ENCODE measurements at places on chromosomes 12 and 14. TPM values are rescaled to one million over a fixed set of nuclear protein-coding genes. Genes with fewer than 3 reads are reported as not detected.

The LMO3 gene
- not detected for polyA plus RNA-seq

DNA sequence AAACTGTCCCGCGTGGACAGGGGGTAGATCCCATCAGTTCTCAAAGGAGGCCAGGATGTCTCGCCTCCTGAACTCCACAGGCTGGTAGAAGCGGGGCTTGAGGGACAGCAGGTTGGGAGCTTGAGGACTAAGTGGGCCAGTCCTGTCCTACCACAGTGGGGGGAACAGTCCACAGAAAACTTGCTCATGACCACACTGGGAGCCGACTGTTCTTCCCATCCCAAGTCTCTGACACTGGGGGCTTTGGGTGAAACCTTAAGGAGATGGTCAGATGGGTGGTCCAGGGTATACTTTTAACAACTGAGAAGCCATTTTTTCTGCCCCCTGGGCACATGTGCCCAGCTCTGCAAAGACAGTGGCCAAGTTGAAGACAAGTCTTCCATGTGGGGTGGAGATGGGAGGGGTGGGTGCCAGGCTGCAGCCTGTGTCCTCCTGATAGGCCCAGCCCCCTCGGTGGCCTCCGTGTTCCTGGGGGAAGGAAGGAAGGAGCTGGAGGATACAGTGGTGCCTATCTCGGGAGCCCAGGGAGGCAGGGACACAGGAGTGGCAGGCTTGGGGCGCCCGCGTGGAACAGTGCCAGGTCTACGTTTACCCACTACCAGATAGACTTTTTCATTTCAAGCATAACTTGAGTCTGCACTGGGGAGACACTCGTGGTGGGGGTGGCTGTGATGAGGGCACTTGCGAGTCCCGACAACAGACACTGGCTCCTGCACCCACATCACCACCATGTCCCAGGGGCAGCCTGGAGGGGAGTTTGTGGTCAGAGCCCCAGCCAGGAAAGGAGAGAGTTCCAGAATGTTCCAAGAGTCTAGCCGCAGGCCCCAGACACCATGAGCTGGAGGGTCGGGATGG lies 14.7 kb downstream of the RHOF start:
- H3K36me3 ChIP-seq = peaks cover 41% of the 10 kb centered on the region
- no peak overlapping the region for H3K4me3 ChIP-seq
- H3K4me1 ChIP-seq = peaks cover 53% of the 10 kb centered on the region
- peak overlapping the region; percentile 51 for H3K27ac ChIP-seq
- H3K27me3 ChIP-seq = no peaks in the 10 kb centered on the region

The HOXC12 gene
- polyA plus RNA-seq = not detected

DNA sequence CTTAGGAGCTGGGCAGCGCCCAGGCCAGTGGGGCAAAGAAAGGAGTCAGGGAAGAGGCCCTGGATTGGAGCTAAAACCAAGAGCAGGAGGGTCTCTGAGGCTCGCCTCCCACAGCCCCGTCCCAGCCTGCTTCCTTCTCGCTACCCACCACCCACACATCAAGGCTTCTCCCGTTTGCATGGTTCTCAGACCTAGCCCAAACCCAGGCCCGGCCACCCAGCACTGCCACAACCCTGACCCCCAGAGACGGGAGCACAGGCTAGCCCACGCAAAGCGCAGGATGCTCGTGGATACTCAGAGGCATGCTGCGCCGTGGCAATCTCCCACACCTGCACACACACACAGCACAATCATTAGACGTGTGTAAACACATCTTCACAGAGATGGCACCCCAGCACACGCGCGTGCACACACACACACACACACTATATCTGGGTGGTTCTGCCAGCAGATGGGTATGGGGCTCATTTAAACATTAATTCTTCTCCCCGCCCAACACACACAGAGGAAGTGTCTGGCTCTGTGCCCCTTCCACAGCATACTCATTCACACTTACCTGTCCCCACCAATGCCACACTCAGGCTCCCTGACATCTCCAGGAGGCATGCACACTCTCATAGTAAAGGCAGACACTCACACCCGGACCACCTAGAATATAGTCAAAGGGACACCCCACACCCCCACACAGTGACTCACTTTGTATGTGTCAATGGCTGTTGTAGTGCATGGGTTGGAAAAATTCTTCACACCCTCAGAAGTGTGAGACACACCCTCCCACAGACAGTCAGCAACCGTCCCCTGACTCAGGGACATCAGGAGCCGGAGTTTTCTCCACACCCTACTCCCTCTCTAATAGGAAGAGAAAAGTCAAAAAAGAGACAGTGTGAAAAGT lies 1.1 kb downstream of the CARMIL3 start:
- no peak overlapping the region for H3K27ac ChIP-seq
- peaks cover 19% of the 10 kb centered on the region for H3K4me1 ChIP-seq
- no peak for DNase-seq
- peak overlapping the region; percentile 71 for H3K4me3 ChIP-seq
- no peaks in the 10 kb centered on the region for H3K27me3 ChIP-seq
- H3K36me3 ChIP-seq = no peaks in the 10 kb centered on the region

DNA sequence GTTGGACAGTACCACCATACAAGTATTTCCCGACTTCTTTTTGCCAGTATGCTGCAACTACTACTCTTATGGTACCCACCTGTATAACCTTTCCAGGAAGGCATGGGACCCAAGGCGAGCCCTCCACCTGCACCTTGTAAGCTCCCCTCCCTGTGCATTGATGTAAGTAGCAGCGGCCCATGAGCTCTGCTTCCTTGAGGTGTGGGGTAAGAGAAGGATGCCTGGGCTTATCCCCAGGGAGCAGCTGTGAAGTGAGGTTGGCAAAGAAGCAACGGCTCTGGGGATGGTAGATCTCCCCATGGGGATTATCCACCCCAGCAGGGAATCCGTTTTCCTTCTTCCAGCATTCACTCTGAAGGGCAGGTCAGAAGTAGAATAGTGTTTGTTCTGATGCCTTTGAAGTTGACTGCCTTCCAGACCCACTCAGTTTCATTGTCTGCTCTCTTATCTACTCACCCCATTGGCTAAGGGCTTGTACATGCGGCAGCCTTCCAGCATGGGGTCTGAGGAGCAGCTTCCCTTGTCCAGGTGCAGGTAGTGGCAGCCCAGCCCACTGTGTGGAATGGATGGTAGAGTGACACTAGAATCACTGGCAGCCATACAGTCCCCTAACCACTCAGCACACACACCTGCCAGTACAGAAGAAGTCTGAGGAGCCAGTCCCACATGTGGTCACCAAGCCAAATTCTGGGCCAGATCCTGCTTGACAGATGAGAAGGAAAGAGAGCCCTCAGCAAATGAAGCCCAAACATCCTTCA lies 3.4 kb downstream of the CIROP start:
- peaks cover 25% of the 10 kb centered on the region for H3K36me3 ChIP-seq
- no peak overlapping the region for H3K27ac ChIP-seq
- no peak for DNase-seq
- H3K4me1 ChIP-seq = peaks cover 7% of the 10 kb centered on the region

- H3K36me3 ChIP-seq = no peaks in the 10 kb centered on the region
- DNase-seq = no peak
- H3K4me3 ChIP-seq = no peak overlapping the region
- H3K27me3 ChIP-seq = no peaks in the 10 kb centered on the region
- no peak overlapping the region for H3K27ac ChIP-seq
Observed at GRCh38 chr12:22321018-22321605, 13.4 kb downstream of the ST8SIA1 start.

The TGM1 gene
- 4.9 TPM for polyA plus RNA-seq

GRCh38 chr14:104145826-104146601 lies 7.6 kb downstream of the KIF26A start:
- no peaks in the 10 kb centered on the region for H3K36me3 ChIP-seq
- no peaks in the 10 kb centered on the region for H3K27me3 ChIP-seq
- no peak for DNase-seq
- H3K4me1 ChIP-seq = no peaks in the 10 kb centered on the region
- no peak overlapping the region for H3K27ac ChIP-seq

- H3K27ac ChIP-seq = no peak overlapping the region
- H3K4me1 ChIP-seq = no peaks in the 10 kb centered on the region
- H3K27me3 ChIP-seq = no peaks in the 10 kb centered on the region
- no peak overlapping the region for H3K4me3 ChIP-seq
- DNase-seq = no peak
Observed at GRCh38 chr12:66365718-66366490, 63.6 kb downstream of the HELB start.

The KRT82 gene
- not detected for polyA plus RNA-seq

- peaks cover 51% of the 10 kb centered on the region for H3K27me3 ChIP-seq
- H3K4me1 ChIP-seq = peaks cover 50% of the 10 kb centered on the region
- DNase-seq = no peak
- H3K4me3 ChIP-seq = no peak overlapping the region
Observed at GRCh38 chr12:57609781-57610553, 1.3 kb upstream of the ARHGEF25 start.

DNA sequence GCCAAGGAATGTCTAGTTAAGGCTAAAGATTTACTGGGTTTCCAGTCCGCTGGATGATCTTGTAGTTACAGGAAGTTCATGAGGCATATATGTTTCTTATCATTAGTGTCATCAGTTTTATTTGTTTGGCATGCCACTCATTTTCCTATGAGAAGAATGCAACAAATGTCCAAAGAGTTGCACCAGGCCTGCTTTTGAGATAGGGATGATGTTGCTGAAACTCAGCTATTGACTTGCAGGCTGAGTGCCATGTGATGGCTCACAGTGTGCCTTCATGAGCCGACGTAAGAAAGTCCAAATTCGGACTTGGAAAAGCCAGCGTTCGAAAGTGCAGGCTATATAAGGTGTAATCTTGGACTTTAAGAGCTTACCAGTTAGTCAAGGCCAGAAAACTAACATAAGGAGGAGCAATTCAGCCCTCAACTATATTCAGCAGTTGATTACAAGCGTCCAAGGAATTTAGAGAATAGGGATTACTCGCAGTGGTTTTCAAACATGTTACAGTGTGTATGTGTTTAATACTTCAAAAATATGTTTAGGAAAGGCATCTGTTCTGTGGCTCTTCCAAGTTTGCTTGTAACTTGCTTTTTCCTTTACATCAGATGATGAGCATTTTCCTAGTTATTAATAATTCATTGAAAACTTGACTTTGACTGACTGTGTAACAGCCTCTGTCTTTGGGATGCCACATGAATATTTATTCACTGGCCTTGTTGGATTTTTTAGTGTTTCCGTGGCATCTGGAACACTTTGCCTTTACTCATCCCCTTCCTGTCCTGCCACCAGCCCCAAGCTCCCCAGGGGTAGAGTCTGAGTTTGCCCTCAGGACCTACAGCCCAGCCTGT lies 101.3 kb downstream of the LGMN start:
- H3K27ac ChIP-seq = no peak overlapping the region
- peaks cover 53% of the 10 kb centered on the region for H3K4me1 ChIP-seq
- peaks cover 23% of the 10 kb centered on the region for H3K36me3 ChIP-seq
- no peak overlapping the region for H3K4me3 ChIP-seq

- no peaks in the 10 kb centered on the region for H3K27me3 ChIP-seq
- H3K4me3 ChIP-seq = no peak overlapping the region
- no peak overlapping the region for H3K27ac ChIP-seq
- H3K4me1 ChIP-seq = no peaks in the 10 kb centered on the region
- no peak for DNase-seq
Observed at GRCh38 chr12:127881371-127882140, 385.4 kb upstream of the TMEM132C start.

DNA sequence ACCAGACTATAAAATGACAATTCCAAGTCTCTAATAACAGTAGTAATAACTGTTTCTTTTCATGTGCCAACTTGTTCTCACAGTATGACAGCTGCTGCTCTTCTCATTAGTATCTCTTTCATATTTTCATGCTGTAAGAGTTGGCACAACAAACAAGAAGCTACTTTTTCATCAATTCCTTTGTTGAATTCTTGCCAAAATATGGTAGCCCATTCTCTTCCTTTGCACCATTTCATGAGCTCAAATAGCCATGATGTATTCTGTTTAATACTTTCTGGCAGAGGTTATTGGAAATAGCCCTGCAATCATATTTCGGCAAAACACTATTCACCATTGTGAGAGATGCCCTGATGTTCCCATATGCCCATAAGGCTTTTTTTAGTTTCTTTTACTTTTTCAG lies 1100.7 kb downstream of the TRHDE start:
- H3K4me3 ChIP-seq = no peak overlapping the region
- DNase-seq = no peak
- H3K27me3 ChIP-seq = no peaks in the 10 kb centered on the region
- H3K4me1 ChIP-seq = no peaks in the 10 kb centered on the region
- no peak overlapping the region for H3K27ac ChIP-seq
- H3K36me3 ChIP-seq = no peaks in the 10 kb centered on the region

The C1QL4 gene
- not detected for polyA plus RNA-seq

- H3K36me3 ChIP-seq = no peaks in the 10 kb centered on the region
- no peaks in the 10 kb centered on the region for H3K4me1 ChIP-seq
- peaks cover 5% of the 10 kb centered on the region for H3K27me3 ChIP-seq
- no peak for DNase-seq
Observed at GRCh38 chr14:23601845-23602180, 23.2 kb upstream of the JPH4 start.

The NELL2 gene
- 0.22 TPM for polyA plus RNA-seq

DNA sequence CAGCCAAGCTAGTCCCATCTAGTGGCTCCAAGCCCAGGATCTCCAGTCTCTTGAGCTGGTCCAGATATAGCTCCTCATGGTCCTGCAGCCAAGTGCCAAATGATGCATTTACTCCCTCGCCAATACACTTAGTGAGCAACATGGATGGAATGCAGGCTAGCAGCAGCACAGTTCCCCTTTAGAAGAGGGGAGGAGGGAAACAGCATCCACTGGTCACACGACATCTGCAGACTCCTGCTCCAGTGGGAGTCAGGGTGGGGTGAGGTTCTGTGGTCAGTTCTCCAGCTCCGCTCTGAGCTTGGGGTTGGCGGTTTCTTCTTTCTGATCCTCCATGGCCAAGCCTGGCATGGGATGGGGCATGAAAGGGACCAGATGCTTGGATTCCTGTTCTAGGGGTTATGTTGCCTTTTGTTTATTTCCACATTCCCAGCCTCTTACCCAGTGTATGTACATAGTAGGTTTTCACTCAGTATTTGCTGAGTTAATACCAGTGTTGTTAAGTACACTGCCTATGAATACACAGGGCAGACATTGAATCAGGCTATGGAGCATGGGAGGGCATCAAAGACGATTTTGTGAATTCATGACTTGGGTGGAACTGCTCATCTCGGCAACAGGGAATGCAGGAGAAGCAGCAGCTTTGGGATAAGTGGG lies 57.3 kb downstream of the GALNT16 start:
- no peak overlapping the region for H3K27ac ChIP-seq
- no peaks in the 10 kb centered on the region for H3K36me3 ChIP-seq
- peaks cover 2% of the 10 kb centered on the region for H3K27me3 ChIP-seq
- no peak overlapping the region for H3K4me3 ChIP-seq
- H3K4me1 ChIP-seq = peaks cover 18% of the 10 kb centered on the region

DNA sequence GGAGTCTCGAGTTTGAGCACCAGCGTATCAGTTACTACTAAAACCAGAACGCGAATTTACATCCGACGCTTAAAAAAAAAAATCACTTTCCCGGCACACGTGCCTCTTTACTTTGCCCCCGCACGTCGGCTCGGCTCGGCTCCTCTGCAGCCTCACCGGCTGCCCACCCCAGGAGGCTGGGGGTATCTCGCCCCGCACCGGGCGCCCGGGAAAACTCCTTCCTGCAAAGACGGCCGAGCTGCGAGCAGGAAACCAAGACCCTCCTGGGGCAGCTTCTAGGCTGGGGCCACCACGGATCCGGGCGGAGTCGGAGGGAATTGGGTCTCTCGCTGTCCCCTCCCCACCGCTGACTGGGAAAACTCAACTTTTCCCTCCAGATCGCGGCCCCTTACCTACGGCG lies 610 bp downstream of the VSIG10 start:
- no peaks in the 10 kb centered on the region for H3K36me3 ChIP-seq
- H3K4me1 ChIP-seq = peaks cover 6% of the 10 kb centered on the region
- peak; percentile 34 for DNase-seq

The PLEKHD1 gene
- 0.16 TPM for polyA plus RNA-seq
